ENCODE measurements at places on chromosomes 13 and 19.
A peak's percentile ranks its signal among the peaks of the same experiment; 100 is the strongest.

DNA sequence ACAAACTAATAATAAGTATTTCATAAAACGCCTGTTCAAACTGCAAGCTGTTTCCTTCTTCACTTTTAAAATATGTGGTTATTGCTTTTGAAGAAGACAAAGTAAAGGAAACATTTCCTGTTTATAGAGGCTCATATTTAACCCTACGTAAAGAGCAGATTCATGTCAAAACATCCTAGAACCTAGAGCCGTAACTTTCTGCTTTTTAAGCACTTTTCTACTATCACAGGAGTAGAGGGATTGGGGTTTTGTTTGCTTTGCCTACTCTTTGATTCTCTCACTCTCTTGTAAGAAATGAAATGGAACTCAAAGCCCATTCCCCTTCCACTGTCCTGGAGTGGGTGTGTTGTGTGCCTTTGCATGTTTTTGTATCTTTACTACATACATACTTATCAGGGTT is 54.0 kb upstream of the GPR183 start:
- no peak for DNase-seq

DNA sequence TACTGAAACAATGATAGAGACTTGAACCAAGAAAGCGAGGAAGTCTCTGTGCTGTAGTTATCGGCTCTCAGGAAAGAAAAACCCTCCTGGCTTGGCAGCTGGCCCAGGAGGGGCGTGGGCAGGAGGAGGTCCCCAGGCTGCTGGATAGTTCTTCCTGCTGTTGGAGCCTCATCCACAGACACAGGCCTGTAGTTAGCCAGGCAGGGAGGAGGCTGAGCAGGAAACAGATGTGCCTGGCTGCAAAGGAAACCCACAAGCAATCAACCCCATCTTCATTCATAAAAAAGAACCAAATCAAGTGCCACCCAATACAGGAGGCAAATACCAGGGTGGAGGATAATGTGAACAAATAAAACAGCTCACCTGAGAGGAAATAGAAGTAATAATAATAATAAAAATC is 86.2 kb downstream of the IRS2 start:
- DNase-seq: peak; percentile 28

GRCh38 chr13:89066868-89067466 is 1395.8 kb downstream of the SLITRK5 start:
- no peak for DNase-seq

- DNase-seq: no peak
Observed at GRCh38 chr19:9485140-9485539, 13.3 kb downstream of the ZNF560 start.
